Kidney (tissue), 22 donors: ENCODE measurements at places on chromosomes 16 and 17. TPM values are rescaled to one million over a fixed set of nuclear protein-coding genes. Genes with fewer than 3 reads are reported as not detected.

DNA sequence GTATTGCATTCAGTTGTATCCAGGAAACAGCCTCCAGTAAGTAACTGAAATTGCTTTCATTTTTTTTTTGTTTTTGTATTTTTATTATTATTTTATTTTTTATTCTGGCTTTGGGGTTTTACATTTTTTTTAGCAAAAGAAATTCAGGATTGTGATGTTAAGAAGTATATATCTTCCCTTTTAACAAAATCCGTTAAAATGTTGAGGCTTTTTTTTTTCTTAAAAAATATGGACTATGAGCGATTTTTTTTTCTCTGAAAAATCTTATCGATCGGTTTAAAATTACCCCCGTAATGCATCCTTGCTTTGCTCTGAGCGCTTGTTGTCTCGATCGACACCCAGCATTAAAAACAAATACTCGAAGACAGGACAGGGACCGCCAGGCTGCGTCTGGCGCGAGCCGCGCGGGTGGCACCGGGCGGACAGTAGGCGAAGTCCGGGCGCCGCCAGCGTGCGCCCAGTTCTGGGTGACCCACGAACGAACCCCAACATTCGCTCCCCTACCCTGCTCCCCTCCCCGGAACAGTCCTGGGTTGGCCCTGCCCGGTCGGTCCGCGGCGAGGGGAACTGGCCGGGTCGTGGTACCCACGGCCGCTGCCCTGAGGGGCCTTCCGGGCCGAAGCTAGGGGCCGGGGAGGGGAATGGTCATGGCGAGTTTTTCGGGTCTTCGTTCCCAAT lies 482 bp downstream of the BAHCC1 start:
- DNase-seq, result no peak

- DNase-seq, result no peak
Observed at GRCh38 chr16:79264237-79265109, 336.1 kb downstream of the MAF start.

- DNase-seq, result no peak
Observed at GRCh38 chr16:26430618-26431017, 636.1 kb upstream of the C16orf82 start.

DNA sequence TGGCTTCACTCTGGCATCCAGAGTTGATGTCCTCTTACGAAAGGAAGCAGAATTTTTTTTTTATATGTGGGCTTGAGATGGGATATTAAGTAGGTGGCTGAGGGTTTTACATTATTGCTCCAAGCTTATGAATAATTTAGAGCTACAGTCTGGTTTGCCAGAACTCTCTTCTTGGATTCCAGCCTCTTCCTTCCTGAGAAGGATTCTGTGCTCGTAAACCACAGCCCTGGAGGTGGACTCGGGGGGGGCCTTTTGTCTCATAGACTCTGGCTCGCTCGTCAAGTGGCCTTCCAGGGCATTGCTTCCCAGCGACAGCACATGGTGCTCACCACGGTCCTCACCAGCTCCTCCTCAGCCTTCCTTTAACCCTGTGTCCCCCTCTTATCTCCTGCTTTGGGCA lies 43.2 kb downstream of the TMEM11 start:
- no peak for DNase-seq

- DNase-seq, result no peak
Observed at GRCh38 chr17:30794372-30794771, 30.1 kb downstream of the CRLF3 start.

DNA sequence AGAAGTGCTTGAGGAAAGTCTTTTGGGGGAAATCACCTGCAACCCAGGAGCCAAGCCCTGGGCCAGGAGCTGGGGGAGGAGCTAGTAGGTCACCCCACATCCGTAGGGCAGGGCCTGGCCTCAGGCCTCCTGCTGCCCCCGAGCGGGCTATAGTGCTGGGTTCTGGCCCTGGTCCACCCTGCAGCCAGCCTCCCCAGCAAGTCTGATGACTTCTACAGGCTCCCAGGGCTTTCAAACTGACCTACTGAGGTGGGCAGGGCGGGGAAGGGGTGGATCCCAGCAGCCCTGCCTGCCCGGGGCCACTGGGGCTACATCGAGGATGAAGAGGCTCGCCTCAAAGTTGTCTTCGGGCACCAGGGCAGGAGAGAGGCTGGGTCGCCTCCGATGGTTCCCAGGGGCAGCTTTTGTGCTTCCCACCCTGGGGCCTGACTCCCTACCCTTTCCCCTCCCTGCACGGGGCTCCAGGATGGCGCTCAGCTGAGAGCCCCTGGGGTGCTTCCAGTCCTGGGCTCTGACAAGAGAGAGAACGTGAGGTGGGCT lies 5.0 kb downstream of the CENPX start:
- no peak for DNase-seq

DNA sequence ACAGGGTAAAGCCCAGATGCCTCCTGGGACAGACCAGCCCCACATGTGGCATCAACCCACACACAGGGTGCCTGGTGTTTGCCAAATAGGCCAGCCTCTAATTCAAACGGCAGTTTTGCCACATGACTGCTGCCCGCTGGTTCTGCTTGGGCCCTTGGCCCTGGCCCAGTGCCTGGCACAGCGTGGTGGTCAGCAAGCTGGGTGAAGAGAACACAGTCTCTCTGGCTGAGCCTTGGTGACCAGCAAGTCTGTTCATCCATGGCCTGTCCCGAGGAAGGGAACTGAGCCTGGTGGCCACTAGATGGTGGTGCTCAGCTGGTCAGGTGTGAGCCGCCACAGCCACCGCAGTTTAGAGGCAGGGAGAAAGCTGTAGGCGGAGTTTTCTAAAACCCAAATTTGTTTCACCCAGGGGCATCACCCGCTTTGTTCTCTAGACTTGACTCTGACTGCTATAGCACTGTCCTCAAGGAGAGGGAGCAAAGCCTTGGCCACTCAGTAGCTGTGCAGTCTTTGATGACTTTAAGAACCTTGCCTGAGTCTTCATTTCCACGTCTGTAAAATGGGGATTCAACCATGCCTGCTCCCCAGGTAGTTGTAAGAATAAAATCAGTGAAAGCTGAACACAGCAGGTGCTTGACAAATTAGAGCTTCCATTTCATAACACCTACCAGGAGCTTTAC lies 4.7 kb upstream of the GFAP start:
- DNase-seq, result peak; percentile 85

DNA sequence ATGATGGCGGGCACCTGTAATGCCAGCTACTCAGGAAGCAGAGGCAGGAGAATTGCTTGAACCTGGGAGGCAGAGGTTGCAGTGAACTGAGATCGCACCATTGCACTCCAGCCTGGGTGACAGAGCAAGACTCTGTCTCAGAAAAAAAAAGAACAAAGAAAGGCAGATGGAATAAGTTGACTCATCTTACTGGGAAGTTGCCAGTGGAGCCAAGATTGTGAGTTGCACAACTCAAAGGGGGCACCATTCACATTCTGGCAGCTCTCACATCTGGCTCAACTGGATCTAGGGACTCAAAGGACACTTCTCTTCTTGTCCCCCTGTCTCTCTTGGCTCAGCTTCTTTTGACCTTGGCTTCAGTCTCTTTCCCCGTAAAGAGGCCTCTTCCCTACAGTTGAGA lies 53.7 kb upstream of the ETV4 start:
- DNase-seq, result no peak

DNA sequence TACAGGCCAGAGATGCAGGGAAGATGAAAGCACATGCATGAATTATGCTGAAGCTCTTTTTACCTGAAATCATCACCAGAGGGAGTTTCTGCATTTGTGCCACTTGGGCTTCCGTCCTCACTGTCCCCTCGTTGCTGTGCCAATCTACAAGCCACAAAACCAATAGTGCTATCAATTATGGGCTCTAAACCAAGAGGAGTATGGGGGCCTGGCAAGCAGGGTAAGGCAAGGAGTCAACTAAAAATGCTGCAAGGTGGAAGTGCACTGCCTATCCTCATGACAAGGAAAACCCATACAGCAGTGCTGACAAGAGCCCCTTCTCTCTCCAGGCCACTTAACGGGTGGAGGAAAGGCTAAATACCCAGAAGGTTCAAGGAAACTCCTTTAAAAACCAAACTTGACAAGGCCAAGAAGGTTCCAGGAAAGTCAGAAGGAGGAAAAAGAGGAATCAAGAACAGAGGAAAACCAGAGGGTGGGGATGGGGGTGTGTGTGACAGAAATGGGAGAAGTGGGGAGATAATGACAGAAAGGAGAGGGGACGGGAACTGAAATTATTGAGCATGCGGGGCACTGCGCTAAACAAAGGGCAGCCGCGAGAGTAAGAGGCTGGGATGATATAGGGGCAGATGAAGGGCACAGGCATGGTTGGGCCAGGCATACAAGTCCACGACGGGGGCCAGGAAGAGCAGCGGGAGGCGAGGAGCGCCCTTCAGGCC lies 674 bp downstream of the C17orf75 start:
- DNase-seq, result no peak

- DNase-seq, result no peak
Observed at GRCh38 chr17:5047446-5047845, 12.2 kb upstream of the SLC52A1 start.

DNA sequence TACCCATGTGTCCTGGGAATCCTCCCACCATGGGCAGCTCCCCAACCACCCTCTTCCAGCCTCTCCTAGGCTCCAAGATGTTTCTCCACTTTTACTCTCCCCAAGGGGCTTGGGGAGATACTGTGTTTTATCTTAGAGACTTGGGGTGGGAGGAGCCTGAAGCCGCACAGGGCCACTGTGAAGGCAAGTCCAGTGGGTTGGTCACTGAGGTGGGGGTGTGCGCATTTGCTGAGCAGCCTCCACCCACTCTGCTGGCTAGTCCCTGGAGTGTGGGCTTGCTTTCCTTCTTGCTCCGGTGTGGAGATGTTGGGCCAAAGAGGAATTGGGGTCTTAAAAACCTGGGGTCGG lies 4.1 kb upstream of the CLDN9 start:
- no peak for DNase-seq

DNA sequence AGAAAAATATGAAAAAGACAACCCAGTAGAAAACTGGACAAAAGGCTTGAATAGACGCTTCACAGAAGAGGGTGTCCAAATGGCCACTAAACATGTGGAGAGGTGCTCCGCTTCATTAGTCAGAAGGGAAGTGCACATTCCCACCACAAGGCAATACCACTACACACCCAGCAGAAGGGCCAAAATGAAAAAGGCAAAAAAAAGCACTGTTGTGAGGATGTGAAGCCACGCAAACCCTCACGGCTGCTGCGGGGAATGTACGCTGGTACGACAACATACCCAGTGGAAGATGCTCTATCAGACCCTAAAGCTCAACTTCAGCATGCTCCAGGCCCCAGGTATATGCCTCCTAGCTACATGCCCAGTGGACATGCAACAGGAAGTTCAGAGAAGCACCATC lies 17.0 kb downstream of the PIK3R5 start:
- DNase-seq, result no peak

- no peak for DNase-seq
Observed at GRCh38 chr16:24318680-24319079, 62.5 kb downstream of the CACNG3 start.

DNA sequence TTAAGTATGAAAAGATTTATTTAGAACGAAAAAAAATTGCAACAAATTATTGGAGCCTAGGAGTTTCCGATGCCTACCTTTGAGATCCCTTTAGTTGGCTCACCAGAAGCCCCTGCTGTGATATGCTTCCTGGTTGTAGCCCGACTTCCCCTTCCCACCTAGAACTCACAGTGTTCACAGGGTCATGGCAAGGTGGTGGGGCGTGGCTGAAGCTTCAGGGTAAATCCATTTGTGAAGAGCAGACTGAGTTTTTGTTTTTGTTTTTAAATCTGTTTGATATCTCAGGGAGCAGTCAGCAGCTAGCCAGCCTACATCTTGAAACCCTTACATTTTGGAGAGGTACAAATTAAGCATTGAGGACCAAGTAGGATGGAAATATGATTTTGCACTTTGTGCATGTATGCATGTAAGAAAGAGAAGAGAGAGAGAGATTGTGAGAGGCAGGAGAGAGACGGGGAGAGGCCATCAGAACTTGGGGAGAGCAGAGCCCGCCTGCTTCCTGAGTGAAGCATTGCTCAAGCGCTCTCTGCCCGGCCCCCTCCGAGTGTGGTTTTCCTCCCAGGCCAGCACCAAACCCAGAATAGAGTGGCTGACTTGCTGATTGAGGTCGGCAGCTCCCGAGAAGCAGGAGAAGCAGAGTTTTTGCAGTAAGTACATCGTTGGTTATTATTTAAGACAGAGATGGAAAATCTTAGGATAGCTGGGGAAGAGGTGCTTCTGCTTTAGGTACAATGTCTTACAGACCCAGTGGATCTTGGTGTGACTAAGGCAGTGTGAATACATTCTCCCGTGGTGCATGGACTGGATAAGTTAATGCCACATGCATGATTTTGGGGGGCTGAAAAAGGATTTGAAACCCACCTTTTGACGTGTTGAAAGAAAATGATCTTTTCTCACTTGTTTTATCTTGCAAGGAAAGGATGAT lies 64.2 kb downstream of the SPECC1 start:
- peak; percentile 88 for DNase-seq

- no peak for DNase-seq
Observed at GRCh38 chr17:71825687-71826086, 295.1 kb upstream of the SOX9 start.

DNA sequence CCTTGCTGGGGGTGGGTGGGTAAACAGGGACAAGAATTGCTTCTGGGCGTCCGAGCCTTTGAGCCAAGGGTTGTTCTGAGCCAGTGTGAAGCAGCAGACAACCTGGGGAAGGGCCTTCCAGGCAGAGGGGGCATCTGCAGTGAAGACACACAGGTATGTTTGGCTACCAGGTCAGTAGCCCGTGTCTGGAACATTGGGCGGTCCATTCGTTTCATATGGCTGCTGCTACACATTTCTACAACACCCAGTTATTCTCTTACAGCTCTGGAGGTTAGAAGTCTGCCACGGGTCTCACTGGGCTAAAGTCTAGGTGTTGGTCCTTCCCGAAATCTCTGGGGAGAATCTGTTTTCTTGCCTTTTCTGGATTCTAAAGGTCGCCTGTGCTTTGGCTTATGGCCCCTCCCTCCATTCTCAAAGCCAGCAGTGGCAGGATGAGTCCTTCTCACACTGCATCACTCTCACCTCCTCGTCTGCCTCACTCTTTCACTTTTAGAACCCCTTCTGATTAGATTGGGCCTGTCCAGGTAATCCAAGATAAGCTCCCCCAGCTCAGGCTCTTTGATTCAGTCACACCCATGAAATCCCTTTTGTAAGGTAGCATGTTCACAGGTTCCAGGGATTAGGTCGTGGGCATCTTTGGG lies 136.1 kb downstream of the CLEC16A start:
- no peak for DNase-seq

DNA sequence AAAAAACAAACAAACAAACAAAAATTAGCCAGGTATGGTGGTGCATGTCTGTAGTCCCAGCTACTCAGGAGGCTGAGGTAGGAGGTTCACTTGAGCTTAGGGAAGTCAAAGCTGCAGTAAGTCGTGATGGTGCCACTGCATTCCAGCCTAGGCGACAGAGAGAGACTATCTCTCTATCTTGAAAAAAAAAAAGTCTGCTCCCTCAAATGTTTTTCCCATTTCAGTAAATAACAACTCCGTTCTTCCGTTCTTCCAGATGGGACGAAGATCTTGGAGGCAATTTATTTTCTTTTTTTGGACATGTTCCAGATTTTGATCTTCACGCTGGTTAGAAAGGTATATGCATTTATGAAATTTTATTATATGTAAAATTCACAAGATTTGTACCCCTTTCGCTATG lies 19.0 kb downstream of the ERAL1 start:
- no peak for DNase-seq

Gene TMEM114
- not detected for total RNA-seq

Gene RHOT2
- 117 TPM for total RNA-seq

Gene COTL1
- 122 TPM for total RNA-seq

Gene PRSS22
- total RNA-seq, result 30.8 TPM

Gene ETV4
- 6.8 TPM for total RNA-seq

Gene RNF112
- 7.3 TPM for total RNA-seq

Gene SGCA
- 4.2 TPM for total RNA-seq

Gene TP53TG3B
- not detected for total RNA-seq

Gene FOXL1
- total RNA-seq, result 2.0 TPM

Gene SHCBP1
- 1.6 TPM for total RNA-seq

Gene ITGB4
- 149 TPM for total RNA-seq
